ENCODE measurements at places on chromosomes 5 and 9. TPM values are rescaled to one million over a fixed set of nuclear protein-coding genes. Genes with fewer than 3 reads are reported as not detected.

Gene TRIP13
- 16.3 TPM for polyA plus RNA-seq

Gene ADRA1B
- 2.4 TPM for polyA plus RNA-seq

Gene SLC36A2
- polyA plus RNA-seq, result 5.7 TPM

Gene PCDHGB2
- polyA plus RNA-seq, result 3.9 TPM

Gene LHX3
- not detected for polyA plus RNA-seq

Gene TIMD4
- 0.41 TPM for polyA plus RNA-seq

Gene RGS7BP
- polyA plus RNA-seq, result 9.0 TPM

Gene MCC
- polyA plus RNA-seq, result 31.6 TPM

Gene LURAP1L
- polyA plus RNA-seq, result 21.7 TPM

Gene CATSPER3
- polyA plus RNA-seq, result 0.82 TPM

Gene DOCK2
- polyA plus RNA-seq, result 3.4 TPM

Gene OSMR
- 8.4 TPM for polyA plus RNA-seq

Gene RGMB
- 15.1 TPM for polyA plus RNA-seq
